ENCODE measurements at places on chromosomes 12 and 14.

- no peak for DNase-seq
Measured at GRCh38 chr12:32025906-32026305, 66.7 kb downstream of the RESF1 start.

DNA sequence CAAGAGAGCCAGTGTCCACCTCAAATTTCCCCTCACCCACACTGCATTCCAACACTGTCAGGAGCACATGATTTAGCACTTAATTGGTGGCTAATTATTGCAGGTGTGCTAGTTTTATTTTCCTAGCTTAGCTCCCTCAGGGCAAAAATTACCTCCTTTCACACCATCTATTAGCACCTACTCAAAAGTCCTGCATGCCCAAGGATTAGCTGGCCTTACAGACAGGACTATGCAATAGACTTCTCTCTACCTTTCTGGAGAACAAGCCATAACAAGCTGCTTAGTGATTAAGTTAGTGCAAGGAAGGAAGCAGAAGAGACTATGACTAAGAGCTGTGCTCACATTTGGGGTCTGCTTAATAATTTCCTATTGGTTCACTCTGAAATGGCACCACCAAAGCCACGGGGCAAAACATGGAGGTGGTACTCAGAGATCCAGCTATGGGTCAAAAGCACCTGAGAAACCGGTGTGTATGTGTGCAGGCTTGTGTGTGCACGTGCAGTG is 69.5 kb downstream of the STON2 start:
- no peak for DNase-seq

GRCh38 chr14:100234511-100234910 is 4.4 kb upstream of the YY1 start:
- DNase-seq, result no peak

GRCh38 chr14:21192875-21193535 is 37.1 kb upstream of the OR5AU1 start:
- DNase-seq, result no peak

GRCh38 chr12:103884316-103884715 is 43.3 kb upstream of the NT5DC3 start:
- peak; percentile 54 for DNase-seq

- DNase-seq, result no peak
Measured at GRCh38 chr14:101575581-101575980, 14.3 kb downstream of the DIO3 start.

DNA sequence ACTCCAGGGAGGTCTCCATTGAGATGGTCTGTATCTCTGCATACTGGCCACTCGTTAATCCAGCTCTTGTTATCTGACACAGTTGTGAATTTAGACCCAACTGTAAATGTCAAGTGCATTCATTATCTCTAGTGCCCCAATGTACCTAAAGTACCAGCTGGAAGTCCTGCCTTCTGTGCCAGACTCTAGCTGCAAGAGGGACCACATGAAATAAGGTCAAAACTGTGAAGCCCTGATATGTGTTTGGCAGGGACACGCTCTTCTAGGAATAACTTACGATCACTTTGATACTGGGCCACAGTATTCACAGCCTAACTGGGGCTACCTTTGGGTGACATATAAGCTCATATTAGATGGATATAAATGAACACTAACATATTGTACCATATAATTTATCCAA is 268.5 kb downstream of the LRIG3 start:
- no peak for DNase-seq

- no peak for DNase-seq
Measured at GRCh38 chr14:76759589-76759988, 1.7 kb upstream of the VASH1 start.

- DNase-seq, result no peak
Measured at GRCh38 chr14:85399186-85399585, 130.8 kb upstream of the FLRT2 start.

DNA sequence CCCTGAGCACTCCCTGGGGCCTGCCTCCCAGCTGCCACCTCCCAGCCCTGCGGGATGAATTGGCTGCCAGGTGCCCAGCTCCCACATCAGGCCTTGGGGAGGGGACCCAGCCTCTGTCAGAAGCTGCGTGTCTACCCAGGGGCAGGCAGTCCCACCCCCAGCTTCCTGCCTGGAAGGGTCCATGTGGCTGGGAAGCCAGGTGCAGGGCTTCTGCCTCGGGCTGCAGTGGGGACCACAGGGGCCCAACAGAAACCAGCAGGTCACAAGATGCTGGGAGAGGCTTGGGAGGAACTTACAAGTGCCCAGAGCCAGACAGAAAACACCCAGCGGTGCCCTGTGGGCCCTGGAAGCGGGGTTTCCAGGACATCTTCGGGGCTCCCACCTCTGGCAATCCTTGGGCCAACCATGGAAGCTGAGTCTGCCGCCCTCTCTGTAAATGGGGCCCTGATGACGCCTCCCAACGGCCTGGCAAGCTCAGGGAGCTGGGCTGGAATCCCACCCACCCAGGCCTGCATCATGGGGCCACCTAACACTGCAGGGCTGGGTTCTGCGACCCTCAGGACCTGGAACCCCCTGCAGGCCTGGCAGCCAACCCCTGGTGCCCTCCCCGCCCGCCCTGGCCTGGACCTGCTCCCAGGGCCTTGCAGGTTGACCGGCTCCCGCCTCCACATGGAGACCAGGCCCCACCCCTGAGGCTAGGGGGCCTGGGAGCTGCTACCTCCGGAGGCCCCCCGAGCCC is 36.6 kb downstream of the CCNK start:
- DNase-seq, result no peak

DNA sequence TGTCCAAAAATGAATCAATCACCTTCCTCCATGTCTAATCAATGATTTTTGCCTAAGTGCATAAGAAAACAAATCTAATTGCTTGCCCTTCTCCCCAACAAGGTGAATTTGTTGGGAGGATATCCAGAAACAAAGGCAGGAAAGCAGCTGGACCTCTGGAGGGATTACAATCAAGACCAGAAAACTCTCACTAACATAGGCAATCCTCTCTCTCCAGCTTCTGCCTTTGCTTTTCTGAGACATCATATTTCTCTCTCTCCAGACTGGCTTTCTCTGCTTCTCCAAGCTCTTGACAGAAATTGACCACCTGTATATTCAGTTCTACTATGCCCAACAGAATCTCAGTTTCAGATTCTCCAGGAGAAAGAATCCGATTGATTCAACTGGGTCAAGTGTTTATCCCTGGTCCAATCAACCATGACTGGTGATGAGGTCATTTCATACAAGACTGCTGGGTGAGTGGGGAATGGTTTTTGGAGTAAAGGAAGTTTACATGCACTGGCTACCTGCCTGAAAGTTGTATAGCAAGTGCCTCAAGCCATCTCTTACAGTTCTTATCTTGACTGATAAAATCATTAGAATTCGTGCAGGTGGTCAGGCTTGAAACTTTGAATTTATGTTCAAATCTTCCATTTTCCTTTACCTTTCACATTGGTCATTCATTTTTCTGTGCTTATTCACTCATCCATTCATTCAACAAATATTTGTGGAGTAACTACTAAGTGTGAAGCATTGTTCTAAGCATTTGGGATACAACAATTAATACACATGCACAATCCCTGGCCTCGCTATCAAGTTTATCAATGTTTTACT is 22.2 kb upstream of the CFAP54 start:
- no peak for DNase-seq

DNA sequence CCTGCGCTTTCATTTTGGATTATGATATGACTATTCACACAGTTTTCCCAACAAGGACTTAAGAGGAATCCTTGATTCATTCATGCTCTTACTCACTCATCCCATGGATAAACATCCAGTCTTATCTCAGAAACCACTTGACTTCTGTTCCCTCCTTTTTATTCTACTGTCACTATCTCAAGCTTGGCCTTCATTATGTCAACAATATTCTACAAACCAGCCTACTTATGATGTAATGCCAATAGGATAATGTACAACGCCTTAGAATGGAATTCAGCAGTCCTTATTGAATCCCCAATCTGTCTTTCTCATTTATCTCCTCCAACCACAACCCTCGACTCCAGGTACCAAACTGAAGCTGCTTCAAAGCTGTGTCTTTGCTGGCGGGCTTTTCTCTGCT is 448.5 kb downstream of the PDZRN4 start:
- DNase-seq, result no peak

GRCh38 chr12:117968826-117969659 is at the start of gene KSR2:
KSR2 (minus strand) TSS chr12:117968990; CDS start chr12:117968255, 735 bp downstream.
- peak; percentile 65 for DNase-seq

- DNase-seq, result no peak
Measured at GRCh38 chr12:12718853-12719252, 1.7 kb downstream of the CDKN1B start.

DNA sequence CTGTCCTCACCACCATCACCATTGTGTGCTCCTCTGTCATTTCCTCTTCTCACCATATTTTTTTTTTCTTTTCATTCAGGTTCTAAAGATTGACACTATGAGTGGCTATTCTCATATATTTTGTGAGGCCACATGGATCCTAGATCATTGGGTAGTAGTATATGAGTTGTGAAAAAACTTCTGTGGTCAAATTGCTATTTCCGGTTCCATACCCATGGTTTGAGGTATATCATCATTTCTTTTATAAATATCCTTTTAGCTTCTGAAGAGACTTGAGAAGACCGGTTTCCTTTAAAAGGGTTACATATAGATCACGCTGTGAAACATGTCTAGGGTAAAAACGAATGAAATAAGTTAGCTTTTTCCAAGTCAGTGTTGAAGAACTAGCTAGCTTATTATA is 769.3 kb downstream of the NOVA1 start:
- no peak for DNase-seq

DNA sequence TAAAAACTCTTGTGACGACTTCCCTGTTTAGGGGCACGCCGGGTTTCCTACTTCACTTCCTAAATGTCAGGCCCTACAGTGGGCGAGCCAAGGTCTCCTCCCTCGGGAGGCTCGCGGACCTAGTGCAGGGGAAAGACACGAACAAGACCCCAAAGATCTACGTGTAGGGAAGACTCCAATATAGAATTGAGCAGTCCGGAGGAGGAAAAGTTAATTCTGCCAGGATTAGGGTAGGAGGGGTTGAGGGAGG is 564 bp downstream of the ATXN3 start:
- DNase-seq, result no peak

GRCh38 chr14:105397350-105397931 is 897 bp upstream of the TEX22 start:
- DNase-seq, result no peak

DNA sequence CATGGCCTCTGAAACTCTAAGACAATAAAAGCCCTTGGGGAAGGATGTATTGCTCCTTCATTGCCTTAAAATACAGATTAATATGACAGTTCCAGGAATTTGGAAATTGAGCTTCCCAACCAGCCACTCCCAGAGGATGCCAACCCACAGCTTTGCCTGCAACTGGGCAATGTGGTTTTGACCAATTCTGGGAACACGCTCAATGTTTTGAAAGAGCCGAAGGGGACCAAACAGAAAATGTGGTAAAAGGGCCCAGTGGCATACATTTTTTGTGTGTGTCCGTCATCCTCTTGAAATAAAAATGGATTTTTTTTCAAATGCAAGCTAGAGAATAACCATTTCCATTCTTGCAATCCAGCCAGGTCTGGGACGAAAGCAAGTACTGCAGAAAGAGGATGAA is 88.3 kb upstream of the PLEKHG7 start:
- no peak for DNase-seq

- DNase-seq, result no peak
Measured at GRCh38 chr12:27193106-27193505, 51.0 kb upstream of the STK38L start.

- DNase-seq, result no peak
Measured at GRCh38 chr12:77796775-77797174, 33.9 kb upstream of the NAV3 start.

DNA sequence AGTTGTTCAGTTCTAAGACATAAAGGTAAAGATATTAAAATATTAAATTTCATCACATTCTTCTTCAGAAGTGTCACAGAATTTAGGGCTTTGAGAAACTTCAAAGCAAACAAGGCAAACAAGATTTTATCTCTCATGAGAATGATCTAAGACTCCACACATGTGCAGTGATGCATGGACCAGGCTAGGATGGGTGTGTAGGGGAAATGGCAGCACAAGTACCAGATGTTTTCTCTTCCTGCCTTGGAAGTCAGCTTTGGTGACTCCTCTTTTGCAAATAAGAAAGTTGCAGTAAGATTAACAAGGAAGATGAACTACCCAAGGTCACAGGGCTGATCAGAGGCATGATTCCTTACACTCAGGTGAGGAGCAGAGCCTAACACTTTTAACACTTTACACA is 163.8 kb upstream of the LMNTD1 start:
- DNase-seq, result no peak

- DNase-seq, result peak; percentile 10
Measured at GRCh38 chr12:71551529-71551928, 111.9 kb downstream of the LGR5 start.

DNA sequence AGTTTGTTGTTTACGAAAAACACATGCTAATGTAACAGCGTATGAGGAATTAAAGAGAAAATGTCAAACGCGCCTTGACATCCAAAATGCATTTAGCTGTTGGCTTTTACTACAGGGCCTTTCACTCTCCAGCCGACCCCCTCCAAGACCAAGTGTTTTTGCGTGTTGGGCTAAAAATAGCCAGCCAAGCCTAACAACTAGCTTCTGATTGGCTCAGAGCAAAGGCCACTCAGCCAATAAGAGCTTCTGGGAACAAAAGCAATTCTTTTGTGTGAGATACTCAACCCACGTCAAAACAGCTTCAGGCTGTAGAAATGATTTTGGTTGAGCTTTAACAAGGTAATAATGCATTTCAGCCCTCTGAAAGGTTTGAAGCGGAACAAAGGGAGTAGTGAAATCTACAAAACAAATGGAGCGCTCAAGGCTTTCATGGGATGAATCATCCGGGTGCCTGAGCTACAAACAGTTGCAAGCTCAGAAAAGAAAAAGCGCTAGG is 198.7 kb upstream of the DCN start:
- peak; percentile 41 for DNase-seq

- DNase-seq, result peak; percentile 78
Measured at GRCh38 chr14:52338051-52338681, 24.1 kb downstream of the PTGER2 start.

- peak; percentile 93 for DNase-seq
Measured at GRCh38 chr12:6383572-6384498, at the start of gene LTBR. LTBR (plus strand) TSS chr12:6384162; CDS start chr12:6384359, 197 bp downstream.

GRCh38 chr14:90447720-90448497 is 51.1 kb downstream of the CALM1 start:
- no peak for DNase-seq

DNA sequence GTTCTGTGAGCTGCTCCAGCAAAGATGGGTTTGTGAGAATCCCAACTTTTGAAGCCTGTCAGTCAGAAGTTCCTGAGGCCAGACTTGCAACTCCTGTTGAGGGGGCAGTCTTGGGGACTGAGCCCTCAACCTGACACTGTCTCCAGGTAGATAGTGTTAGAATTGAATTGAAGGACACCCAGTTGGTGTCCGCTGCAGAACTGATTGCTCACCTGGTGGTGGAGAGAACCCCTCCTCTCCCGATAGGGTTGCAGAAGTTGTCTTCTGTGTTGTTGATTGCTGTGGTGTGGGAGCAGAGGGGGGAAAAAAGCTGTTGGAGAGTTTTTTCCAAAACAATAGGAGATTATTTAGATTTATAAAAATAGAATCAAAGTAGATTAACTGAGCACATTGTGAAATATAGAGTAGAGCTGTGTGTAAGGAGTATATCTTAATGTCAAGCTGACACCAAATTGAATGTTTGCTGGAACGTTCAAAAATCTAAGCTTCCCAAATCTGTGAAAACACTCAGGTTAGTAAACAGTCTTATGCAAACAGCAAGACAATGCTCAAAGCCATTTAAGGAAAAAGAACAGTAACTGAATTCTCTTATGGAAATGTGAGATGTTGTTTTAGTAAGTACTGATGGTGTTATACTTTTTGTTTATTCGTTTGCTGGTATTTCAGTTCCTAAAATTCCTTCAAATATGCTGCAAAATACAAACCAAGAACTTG is 18.6 kb downstream of the HIF1A start:
- DNase-seq, result no peak
